ENCODE measurements at places on chromosomes 7 and 10. TPM values are rescaled to one million over a fixed set of nuclear protein-coding genes. Genes with fewer than 3 reads are reported as not detected.
A peak's percentile ranks its signal among the peaks of the same experiment; 100 is the strongest.

DNA sequence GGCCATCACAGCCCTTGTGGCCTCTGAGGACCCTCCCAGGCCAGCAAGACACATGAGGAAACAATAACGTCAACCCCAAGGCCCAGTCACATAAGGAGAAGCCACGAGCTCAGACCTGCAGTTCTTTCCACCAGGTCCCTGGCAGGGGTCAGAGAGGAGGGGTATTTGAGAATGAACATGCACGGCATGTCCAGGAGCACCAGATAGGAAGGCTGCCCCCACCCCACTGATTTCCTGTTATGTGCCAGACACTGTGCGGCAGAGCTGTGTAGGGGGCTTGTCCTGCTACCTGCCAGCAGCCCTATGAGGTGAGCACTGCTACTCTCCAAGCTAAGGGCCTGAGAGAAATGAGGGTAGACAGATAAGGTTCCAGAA is 40.7 kb upstream of the ZMIZ1 start:
- no peaks in the 10 kb centered on the region for H3K27me3 ChIP-seq
- no peaks in the 10 kb centered on the region for H3K36me3 ChIP-seq
- no peak for DNase-seq

- H3K27ac ChIP-seq, result no peak overlapping the region
- no peaks in the 10 kb centered on the region for H3K4me1 ChIP-seq
- H3K27me3 ChIP-seq, result no peaks in the 10 kb centered on the region
- no peak for DNase-seq
- no peak overlapping the region for H3K4me3 ChIP-seq
Observed at GRCh38 chr10:106000721-106001120, 1163.8 kb downstream of the SORCS1 start.

HIP1 gene
- 86.2 TPM for total RNA-seq

DNA sequence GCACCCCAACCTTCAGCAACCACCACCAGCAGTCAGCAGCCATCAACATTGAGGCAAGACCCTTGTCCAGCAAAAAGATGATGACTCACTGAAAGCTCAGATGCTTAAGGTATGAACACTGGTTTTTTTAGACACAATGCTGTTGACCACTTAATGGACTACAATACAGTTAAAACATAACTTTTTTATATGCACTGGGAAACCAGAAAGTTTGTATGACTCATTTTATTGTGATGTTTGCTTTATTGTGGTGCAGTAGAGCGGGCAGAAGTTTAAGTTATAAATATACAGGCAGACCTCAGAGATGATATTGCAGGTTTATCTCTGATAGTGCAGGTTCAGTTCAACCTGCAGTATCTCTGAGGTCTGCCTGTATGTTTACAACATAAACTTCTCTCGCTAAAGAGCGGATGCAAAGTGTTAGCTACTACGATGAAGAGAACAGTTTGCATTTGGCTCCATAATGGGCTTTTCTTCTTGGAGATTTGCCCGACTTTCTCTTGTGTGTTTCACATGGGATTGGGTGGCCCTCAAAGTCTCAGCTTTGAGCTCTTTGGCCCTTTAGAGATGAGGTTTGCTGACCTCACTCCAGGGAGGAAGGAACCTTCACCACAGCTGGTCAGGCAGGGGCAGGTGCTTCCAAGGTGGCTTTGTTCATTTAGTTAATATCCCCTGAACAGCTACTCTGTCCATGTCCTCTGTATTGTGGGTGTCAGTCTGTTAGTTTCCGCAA is 84.4 kb upstream of the SHH start:
- no peak overlapping the region for H3K4me3 ChIP-seq
- H3K27ac ChIP-seq, result no peak overlapping the region
- H3K36me3 ChIP-seq, result no peaks in the 10 kb centered on the region
- H3K4me1 ChIP-seq, result no peaks in the 10 kb centered on the region
- H3K27me3 ChIP-seq, result no peaks in the 10 kb centered on the region

OPN1SW gene
- total RNA-seq, result not detected

GRCh38 chr7:34135924-34136323 is 230.6 kb downstream of the BMPER start:
- H3K27me3 ChIP-seq, result no peaks in the 10 kb centered on the region
- no peaks in the 10 kb centered on the region for H3K36me3 ChIP-seq
- no peak for DNase-seq
- H3K27ac ChIP-seq, result no peak overlapping the region
- no peak overlapping the region for H3K4me3 ChIP-seq
- H3K4me1 ChIP-seq, result no peaks in the 10 kb centered on the region

DNA sequence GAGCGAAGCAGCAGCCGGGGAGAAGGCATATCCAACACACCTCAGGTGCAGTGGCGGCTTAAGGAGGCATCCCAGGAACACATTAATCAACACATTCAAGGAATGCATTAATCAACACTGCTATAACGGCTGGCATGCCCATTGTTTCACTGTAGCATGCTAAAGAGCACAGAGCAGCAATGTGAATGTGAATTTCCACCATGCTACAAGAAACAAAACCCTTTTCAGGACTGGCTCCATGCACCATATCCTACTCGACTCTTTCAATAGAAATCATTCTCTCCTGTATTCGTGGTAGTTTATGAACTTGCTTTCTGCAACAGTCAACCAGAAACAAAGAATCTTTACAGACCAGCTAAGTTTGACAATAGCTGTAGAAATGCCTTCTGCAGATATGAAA is 149.0 kb downstream of the NRCAM start:
- no peaks in the 10 kb centered on the region for H3K4me1 ChIP-seq
- H3K4me3 ChIP-seq, result no peak overlapping the region
- no peaks in the 10 kb centered on the region for H3K27me3 ChIP-seq
- H3K27ac ChIP-seq, result no peak overlapping the region
- H3K36me3 ChIP-seq, result no peaks in the 10 kb centered on the region
- no peak for DNase-seq

GRCh38 chr7:146943483-146943882 is 826.9 kb downstream of the CNTNAP2 start:
- H3K4me3 ChIP-seq, result no peak overlapping the region
- no peak for DNase-seq
- no peaks in the 10 kb centered on the region for H3K36me3 ChIP-seq
- H3K27me3 ChIP-seq, result no peaks in the 10 kb centered on the region

DENND2A gene
- total RNA-seq, result 26.2 TPM

- H3K27ac ChIP-seq, result no peak overlapping the region
- H3K4me1 ChIP-seq, result peaks cover 20% of the 10 kb centered on the region
- H3K4me3 ChIP-seq, result no peak overlapping the region
- peaks cover 20% of the 10 kb centered on the region for H3K36me3 ChIP-seq
Observed at GRCh38 chr10:79346012-79346340, 1.3 kb upstream of the PPIF start.

TLX1 gene
- not detected for total RNA-seq

ITPRID1 gene
- total RNA-seq, result not detected

DNA sequence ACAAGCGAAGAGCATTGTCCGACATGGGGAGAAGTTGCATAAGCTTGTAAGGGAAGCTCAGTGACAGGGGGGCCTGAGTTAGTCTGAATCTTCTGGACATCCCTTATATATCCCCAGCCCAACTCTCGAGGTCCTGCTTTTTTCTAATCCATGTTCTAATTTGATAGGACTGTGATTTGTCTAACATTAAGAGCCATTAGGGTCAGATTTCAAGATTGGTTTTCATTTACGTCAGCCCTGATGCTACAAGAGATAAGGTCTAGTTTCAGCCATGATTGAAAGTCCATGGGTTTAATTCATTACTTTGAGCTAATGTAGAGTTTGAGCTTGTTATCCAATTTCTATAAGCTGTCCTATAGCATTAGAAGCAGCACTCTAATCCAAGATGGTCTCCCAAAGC is 20.3 kb downstream of the TLX1 start:
- H3K27me3 ChIP-seq, result peaks cover 64% of the 10 kb centered on the region
- no peak overlapping the region for H3K4me3 ChIP-seq
- peaks cover 2% of the 10 kb centered on the region for H3K4me1 ChIP-seq
- DNase-seq, result no peak
- no peak overlapping the region for H3K27ac ChIP-seq

GRCh38 chr7:73983437-73984164 is 44.4 kb upstream of the ELN start:
- no peaks in the 10 kb centered on the region for H3K27me3 ChIP-seq
- H3K4me3 ChIP-seq, result no peak overlapping the region
- peaks cover 18% of the 10 kb centered on the region for H3K4me1 ChIP-seq
- H3K36me3 ChIP-seq, result no peaks in the 10 kb centered on the region

RASA4B gene
- total RNA-seq, result 30.0 TPM

- no peak for DNase-seq
- no peaks in the 10 kb centered on the region for H3K36me3 ChIP-seq
- H3K4me1 ChIP-seq, result no peaks in the 10 kb centered on the region
Observed at GRCh38 chr7:3978839-3979238, 677.8 kb downstream of the SDK1 start.

TCAF2 gene
- total RNA-seq, result 4.4 TPM

CCL24 gene
- total RNA-seq, result 4.8 TPM

DNA sequence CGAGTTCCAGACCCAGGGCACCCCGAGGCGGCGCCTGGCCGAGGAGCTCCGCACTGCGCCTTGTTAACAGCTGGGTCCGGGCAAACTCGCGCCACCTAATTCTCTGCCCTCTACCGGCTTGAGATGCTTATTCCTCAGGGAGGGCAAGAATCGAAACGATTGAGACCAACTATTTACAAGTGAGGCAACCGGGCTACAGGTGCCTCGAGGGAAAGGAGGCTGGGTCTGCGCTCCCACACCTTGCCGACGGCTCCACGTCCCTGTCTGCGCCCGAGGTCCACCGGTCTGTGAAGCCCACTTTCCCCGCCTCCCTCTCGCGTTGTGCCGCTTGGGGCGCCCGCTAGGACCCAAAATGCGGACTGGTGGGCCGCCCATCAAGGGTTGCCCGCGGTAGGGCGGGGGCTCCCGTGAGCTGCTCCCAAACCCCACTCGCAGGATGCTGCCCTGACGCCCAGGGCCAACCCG is 527 bp downstream of the AKR1B1 start:
- H3K36me3 ChIP-seq, result peaks cover 3% of the 10 kb centered on the region
- H3K4me3 ChIP-seq, result peak overlapping the region; percentile 87
- peaks cover 23% of the 10 kb centered on the region for H3K4me1 ChIP-seq
- H3K27ac ChIP-seq, result peak overlapping the region; percentile 86

DNA sequence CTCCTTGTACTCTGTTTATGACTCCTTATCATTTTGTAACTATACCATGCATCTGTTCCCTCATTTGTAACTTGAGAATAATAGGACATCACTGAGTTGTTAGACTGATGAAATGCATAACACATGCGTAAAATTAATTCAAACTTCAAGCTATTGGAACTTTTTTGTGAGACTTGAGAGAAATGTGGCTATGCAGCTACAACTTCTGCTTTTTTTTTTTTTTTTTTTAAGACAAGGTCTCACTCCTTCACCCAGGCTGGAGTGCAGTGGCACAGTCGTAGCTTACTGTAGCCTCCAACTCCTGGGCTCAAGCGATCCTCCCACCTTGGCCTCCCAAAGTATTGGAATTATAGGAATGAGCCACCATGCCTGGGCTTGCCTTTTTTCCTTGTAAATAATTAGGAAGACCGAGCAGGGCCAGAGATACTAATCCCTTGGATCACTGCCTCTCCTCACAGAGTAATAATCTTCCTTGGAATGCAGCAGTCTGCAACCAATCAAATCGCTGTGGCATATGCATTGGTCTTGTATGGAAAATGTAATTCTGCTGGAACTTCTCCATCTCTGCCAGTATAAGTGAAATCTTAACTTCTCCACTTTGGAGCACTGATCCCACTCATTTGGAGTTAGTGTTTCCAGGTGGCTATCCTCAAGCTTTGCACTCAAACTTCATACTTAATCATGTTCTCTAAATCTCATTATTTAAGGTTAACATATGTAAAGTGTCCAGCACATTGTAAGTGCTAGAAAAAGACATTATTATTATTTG is 2.0 kb upstream of the PANK1 start:
- peaks cover 7% of the 10 kb centered on the region for H3K4me1 ChIP-seq
- no peak for DNase-seq
- no peaks in the 10 kb centered on the region for H3K27me3 ChIP-seq
- no peak overlapping the region for H3K4me3 ChIP-seq
- H3K36me3 ChIP-seq, result no peaks in the 10 kb centered on the region

SPDYE2B gene
- total RNA-seq, result not detected

DNA sequence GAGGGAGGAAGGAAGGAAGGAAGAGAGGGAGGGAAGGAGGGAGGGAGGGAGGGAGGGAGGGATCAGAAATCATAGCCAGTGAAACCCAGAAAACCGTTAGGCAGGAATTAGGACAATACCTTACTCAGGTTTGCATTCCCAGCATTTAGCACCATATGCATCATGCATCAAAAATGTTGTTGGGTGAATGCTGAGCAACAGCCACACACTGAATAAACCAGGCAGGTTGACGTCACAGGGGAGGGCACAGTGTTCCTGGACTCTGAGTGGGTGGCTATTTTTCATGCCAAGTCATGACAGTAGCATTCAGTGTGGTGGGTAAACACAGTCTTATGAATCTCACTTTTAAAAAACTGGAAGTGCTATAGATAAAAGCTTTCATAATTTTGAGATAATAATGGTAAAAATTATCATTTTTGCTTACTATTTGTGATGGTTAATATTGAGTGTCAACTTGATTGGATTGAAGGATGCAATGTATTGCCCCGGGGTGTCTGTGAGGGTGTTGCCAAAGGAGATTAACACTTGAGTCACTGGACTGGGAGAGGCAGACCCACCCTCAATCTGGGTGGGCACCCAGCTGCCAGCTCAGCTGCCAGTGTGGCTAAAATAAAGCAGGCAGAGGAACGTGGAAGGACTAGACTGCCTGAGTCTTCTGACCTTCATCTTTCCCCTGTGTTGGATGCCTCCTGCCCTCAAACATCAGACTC is 199.1 kb upstream of the PRKCQ start:
- H3K4me1 ChIP-seq, result no peaks in the 10 kb centered on the region
- peaks cover 4% of the 10 kb centered on the region for H3K27me3 ChIP-seq
- DNase-seq, result no peak

- H3K4me3 ChIP-seq, result no peak overlapping the region
- no peaks in the 10 kb centered on the region for H3K36me3 ChIP-seq
- no peak for DNase-seq
- H3K27me3 ChIP-seq, result no peaks in the 10 kb centered on the region
Observed at GRCh38 chr10:17789396-17789795, 19.8 kb upstream of the MRC1 start.

DNA sequence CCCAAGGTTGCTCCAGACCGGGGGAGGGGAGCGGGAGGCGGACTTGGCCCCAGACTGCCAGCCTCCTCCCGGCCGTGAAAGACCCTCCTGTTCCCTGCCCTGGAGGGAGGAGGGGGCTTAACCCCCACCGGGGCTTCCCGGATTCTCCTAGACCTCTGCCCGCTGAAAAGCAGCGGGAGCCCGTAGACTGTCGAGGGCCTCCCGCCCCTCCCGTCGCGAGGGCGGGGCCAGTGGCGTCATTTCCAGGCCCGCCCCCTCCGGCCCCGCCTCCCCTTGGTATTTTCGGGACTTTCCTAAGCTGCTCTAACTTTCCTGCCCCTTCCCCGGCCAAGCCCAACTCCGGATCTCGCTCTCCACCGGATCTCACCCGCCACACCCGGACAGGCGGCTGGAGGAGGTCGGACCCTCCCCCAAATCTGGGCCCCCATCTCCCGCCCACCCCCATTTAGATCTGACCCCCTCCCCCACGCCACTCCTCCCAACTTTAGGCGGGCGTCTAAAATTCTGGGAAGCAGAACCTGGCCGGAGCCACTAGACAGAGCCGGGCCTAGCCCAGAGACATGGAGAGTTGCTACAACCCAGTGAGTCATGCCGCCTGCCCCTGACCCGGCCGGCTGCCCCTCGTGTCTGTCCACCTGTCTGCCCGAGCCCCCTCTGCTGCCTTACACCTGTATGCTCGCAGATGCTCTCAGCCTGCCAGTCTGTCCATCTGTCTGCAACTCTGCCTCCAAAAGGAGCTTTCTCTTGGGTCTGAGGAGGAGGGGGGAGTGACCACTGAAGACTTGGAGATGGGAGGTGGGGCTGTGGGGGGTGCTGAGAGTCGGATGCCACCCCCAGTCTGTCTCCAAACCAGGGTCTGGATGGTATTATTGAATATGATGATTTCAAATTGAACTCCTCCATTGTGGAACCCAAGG is at the start of gene NFKB2:
NFKB2 (plus strand) TSS at position 306 of the 917 bp plus-strand sequence; CDS start at position 561, 255 bp downstream.
- peak; percentile 93 for DNase-seq
- no peaks in the 10 kb centered on the region for H3K27me3 ChIP-seq
- H3K36me3 ChIP-seq, result peaks cover 13% of the 10 kb centered on the region
- peak within 1 kb of the TSS; percentile 98 for H3K27ac ChIP-seq
- H3K4me1 ChIP-seq, result peaks cover 36% of the 10 kb centered on the region

MUC12 gene
- total RNA-seq, result not detected

Data from upper lobe of right lung (tissue), 1 donor.